ENCODE measurements at places on chromosomes 3 and 15.

GRCh38 chr3:38604246-38604645 lies 45.2 kb downstream of the SCN5A start:
- DNase-seq, result no peak

DNA sequence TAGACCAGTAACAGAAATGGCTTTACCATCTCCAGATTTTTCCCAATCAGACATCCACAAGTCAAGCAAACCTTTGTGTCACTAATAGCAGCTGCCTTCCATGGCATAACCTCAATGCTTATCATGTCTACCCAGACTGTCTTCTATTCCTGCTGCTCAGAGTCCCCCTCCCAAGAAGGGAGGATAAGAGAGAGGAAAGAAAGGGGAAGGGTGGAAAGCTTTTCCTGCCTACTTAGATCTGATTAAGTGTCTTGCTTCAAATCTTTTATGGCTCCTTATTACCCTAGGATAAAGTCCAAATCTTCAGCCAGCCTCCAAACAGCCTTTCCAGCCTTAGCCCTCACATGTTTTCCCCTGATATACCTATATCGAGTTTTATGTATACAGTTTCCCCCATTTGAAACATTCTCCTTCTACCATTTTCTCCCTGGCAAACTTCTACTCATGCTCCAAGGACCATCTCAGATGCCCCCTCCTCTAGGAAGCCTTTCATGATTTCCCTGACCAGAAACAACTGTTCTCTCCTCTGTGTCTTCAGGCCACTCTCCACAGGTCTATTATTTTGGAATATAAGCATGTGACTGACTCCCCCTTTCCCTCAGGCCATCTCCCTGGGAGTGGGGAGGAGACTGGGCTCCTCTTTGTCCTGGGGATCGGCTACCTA lies 7.9 kb upstream of the SSUH2 start:
- DNase-seq, result no peak

GRCh38 chr3:70856414-70857162 lies 544.1 kb upstream of the MDFIC2 start:
- no peak for DNase-seq

DNA sequence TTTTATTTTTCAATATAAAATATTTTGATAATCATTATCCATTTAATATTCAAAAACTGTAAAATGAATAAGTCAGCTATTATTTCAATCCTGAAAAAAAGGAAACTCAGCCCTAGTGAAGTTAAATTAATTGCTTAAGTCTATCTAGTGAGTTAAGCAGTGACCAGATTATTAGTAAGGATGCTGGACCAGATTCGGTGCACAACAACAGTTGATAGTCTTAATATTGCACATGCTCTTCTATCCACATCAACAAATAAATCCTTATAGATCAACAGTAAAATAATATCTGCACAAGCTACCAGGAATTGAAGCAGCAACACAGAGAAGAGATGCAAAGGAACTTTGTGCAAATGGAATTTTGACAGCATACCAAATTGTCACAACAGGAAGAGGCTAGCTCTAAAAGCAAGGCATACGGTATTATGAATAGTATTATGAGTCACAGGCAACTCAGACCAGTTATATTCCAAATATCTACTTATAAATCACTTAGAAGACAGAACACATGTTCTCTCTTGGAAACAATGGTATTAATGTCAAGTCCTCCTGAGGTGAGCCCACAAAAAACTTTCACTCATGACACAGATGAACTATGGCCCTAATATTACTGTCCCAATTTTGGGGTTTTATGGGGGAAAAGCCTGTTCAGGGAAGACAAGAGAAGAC lies 24.9 kb downstream of the VPS13C start:
- no peak for DNase-seq

DNA sequence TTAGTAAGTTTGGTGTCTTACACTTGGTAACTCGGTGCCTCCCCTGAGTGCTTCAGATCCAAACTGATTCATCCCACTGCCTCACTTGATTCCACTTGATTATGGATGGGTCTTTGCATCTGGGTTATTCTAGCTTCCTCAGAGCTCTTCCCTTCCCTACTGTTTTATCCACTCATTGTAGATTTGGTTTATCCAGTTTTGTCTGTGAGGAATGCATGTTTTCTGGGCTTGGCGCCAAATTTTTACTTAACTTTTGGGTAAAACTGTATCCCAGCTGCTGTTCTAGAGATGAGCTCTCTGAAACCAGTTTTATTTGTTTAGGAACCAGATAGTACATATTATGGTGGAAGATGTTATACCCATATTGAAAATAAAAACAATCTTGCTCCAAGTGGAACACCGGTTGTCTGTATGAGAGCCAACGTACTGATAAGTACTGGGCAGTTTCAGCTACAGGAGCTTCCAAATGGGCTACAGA lies 20.9 kb downstream of the RAD54L2 start:
- no peak for DNase-seq

GRCh38 chr15:69414701-69415167 lies 585 bp downstream of the KIF23 start:
- no peak for DNase-seq

DNA sequence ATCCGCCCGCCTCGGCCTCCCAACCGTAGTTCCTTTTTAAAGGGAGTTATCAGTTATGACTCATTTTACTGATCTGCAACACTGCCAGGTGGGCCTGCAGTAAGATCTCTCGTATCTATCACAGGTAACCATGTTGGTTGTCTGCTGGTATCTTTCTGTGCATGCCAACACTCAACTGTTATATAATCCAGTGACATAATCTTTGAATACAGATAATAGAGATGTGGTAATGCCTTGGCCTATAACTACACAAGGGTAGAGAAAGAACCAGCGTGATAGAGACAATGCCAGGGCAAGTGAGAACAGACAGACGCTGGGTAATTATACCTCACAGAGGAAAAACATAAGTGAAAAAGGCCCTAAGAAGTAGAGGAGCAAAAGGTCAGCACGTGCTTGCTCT lies 11.0 kb upstream of the ARPP19 start:
- DNase-seq, result no peak

- DNase-seq, result no peak
Observed at GRCh38 chr15:72797338-72797689, 13.8 kb upstream of the ADPGK start.

DNA sequence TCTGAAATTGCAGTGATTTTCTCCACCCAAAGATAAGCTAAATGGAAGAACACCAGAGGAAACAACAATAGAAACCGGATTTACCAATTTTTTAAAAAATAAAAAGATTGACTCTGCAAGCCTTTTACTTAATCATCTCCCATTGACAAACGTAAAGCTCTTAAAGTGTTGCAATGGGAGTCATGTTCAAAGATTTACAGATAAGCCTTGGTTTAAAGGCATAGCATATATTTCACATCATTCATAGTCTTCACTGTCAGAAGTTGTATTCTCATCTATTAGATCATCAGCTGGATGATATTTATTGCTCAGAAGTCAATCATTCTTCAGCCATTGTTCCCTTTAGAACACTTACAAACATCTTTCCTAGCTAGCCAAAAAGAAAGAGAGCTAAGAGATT lies 397.6 kb downstream of the GBE1 start:
- no peak for DNase-seq

GRCh38 chr3:72414481-72415016 lies 433.7 kb downstream of the SHQ1 start:
- DNase-seq, result no peak

- no peak for DNase-seq
Observed at GRCh38 chr15:49923671-49924070, 195.4 kb downstream of the ATP8B4 start.

GRCh38 chr3:196686436-196686835 lies 25.6 kb downstream of the CEP19 start:
- no peak for DNase-seq

DNA sequence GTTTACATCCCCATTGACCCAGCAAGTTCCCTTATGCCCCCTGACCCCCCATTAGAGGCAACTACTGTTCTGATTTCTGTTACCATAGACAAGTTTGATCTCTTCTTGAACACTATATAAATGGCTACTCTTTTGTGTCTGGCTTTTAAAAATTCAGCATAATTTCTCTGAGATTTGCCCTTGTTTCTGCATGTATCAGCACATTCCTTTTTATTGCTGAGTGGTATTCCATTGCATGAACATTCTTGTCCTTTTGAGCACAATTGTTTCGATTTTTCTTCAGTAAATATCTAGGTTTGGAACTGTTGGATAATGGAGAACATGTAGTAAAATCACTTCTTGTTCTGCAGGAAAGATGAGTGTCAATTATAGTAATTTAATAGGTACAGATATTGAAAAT lies 49.1 kb upstream of the MYRIP start:
- DNase-seq, result no peak

DNA sequence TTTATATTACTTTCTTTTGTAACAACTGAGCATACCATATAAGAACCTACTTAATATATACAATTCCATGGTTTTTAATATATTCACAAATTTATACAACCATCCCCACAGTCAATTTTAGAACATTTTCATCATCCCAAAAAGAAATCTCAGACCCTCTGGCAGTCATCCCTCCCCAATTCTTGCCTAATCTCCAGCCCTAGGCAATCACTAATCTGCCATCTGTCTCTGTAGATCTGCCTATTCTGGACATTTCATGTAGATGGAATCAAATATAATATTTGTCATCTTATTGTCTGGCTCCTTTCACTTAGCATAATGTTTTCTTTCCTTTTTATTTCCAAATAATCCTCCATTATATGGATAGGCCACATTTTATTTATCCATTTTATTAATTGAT lies 92.5 kb downstream of the LARS2 start:
- no peak for DNase-seq

DNA sequence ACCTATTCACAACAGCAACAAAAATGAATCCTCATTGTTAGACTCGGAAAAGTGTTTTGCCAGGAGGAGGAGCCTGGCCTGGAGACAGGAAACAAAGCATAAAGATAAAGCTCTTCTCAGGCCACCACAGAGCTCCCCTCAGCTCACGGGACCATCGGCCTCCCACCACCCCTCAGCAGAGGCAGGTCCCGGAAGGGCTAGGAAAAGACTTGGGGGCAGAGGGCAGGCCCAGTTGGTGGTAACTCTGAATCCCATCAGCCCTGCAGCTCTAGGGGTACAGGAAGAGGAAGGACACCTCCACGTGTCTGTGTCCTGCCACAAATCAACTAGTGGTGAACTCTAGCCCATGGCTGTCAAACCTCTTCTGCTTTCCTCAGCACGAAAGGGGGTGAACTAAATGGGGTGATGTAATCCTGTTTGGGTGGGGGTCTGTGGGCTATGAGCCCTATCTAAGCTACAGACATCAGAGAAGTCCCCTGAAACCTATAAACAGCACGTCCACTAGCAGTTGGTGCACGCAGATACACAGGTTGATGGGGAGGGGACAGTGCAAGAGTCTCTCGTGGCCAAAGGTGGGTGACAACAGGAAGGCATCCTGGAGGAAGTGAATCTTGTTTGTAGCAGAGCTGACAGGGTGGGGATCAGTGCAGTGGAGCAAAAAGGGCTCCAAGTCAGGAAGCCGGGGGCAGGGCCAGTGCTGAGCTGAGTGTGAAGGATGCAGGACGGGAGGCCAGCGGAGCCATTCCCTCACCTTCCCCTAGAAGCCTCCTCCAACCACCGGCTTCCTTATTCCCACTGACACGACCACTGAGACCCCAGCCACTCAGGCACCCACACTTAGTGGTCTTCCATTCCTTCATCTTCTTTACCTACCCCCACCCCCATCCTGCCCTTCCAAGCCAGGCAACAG lies 111.1 kb upstream of the HACD2 start:
- no peak for DNase-seq

GRCh38 chr3:62046326-62046725 lies 327.0 kb downstream of the FEZF2 start:
- DNase-seq, result no peak

GRCh38 chr3:107674371-107674770 lies 151.6 kb downstream of the BBX start:
- no peak for DNase-seq

GRCh38 chr3:55500555-55501330 lies 13.6 kb upstream of the WNT5A start:
- no peak for DNase-seq

DNA sequence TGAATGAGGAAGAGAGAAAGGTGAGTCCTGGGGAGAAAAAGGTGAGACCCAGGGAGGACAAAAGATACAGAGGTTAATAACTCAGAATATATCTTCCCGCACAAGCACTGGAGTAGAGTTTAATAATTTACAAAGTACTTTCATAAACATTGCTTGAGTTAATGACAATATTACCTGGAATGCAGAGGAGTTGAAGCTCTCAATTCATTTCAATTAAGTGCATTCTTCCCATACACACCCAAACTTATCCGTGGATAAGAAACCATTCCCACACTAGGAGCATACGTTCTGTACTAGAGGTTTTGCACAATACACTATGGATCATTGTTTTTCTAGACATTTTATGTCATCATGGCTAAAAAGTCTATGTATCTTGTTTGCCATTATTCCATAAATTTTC lies 23.3 kb upstream of the KNG1 start:
- no peak for DNase-seq

DNA sequence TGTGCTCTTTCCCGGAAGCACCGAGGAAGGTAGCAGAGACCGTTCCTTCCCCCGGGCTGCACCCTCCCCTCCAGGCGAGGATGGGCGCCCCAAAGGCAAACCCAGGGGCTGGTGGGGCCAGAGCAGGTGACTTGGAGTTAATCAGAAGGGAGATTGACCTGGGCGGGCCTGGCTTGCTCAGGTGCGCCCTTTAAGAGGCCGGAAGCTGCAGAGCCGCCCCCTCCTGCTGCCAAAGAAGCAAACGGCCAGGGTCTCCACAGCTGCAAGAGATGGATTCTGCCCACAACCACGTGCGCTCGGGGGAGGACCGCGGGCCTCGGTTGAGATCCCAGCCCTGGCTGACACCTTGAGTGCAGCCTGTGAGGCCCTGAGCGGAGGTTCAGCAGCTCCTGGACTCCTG lies 218.2 kb upstream of the NAALADL2 start:
- no peak for DNase-seq

- peak; percentile 4 for DNase-seq
Observed at GRCh38 chr15:62254137-62254934, 89.3 kb upstream of the C2CD4B start.

- DNase-seq, result no peak
Observed at GRCh38 chr3:47617086-47618010, 38.7 kb upstream of the CSPG5 start.

- DNase-seq, result no peak
Observed at GRCh38 chr3:127389420-127389819, 101.6 kb upstream of the PRR20G start.

GRCh38 chr3:99686469-99686868 lies 48.1 kb downstream of the COL8A1 start:
- DNase-seq, result no peak

DNA sequence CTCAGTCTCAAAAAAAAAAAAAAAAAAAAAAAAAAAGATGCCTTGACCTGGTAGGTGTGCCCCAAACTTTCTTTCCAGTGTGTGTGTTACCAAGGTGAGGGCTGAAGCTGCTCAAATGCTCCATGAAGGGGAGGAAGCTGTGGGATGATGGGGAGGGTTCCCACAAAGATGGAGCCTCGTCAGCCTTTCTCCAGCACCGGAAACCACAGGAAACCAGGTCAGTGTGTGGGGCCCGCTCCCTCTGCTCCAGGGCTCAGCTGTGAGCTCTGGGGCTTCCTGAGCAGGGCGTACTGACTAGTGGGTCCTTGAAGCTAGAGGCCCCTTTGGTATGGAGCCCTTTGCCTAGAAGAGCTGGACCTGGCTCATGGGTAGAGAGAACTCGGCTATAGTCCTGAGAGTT lies 681 bp upstream of the IL17RE start:
- DNase-seq, result no peak

Data from stimulated activated CD8-positive, alpha-beta memory T cell treated with anti-CD3 and anti-CD28 coated beads, Interleukin-2, amount 100 ng/mL, for 1 hour (primary cell).